ENCODE measurements at places on chromosomes 6 and 20.

GRCh38 chr6:134937426-134937825, 12.5 kb downstream of the ALDH8A1 start:
- DNase-seq, result no peak

GRCh38 chr6:2171728-2172127, 73.7 kb downstream of the GMDS start:
- DNase-seq, result no peak

GRCh38 chr6:147950623-147950987, 392.0 kb upstream of the SASH1 start:
- DNase-seq, result no peak

- DNase-seq, result peak; percentile 25
These were observed 85.1 kb upstream of the ESR1 start for GRCh38 chr6:151722342-151722741.

DNA sequence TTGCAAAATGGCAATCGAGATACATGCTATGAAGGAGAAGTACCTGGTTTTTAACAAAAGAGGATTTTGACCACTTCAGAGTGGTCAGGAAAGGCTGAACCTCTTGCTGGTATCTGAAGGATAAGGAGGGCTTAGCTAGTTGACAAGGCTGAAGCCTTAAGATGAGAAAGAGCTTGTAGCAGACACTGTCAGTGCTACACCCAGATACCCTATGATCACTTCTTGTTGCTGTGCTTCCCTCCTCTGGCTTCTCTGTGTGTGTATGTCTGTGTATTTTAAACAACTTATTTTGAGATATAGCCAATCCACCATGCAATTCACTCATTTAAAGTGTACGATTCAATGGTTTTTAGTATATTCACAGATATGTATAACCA, 38.9 kb upstream of the TGM2 start:
- DNase-seq, result peak; percentile 7

DNA sequence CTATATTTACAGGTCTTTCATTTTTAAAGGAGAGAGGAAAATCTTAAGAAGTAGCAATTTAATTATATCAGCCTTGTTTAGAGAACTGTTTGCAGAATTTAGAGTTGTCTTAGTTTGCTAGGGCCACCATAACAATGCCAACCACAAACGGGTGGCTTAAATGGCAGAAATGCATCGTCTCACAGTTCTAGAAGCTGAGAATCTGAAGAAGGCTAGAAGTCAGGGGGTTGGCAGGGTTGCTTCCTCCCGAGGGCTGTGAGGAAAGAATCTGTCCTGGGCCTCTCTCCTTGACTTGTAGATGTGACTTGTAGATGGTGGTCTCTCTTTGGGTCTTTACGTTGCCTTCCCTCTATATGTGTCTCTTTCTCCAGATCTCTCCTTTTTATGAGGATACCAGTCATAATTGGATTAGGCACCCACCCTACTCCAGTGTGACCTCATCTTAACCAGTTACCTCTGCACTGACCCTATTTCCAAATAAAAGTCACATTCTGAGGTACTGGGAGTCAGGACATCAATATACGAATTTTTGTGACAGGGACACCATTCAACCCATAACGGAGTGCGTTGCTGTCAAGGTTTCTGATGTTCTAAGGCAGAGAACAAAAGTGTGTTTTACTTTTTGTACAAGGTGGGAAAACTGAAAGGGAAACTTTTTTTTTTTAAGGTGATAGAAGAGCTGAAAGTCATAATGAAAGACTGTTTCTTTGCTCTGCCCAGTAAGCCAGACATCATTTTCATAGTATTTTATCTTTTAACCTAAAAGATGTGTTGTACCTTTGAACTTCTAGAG, 84.4 kb downstream of the SAMD3 start:
- DNase-seq, result no peak

DNA sequence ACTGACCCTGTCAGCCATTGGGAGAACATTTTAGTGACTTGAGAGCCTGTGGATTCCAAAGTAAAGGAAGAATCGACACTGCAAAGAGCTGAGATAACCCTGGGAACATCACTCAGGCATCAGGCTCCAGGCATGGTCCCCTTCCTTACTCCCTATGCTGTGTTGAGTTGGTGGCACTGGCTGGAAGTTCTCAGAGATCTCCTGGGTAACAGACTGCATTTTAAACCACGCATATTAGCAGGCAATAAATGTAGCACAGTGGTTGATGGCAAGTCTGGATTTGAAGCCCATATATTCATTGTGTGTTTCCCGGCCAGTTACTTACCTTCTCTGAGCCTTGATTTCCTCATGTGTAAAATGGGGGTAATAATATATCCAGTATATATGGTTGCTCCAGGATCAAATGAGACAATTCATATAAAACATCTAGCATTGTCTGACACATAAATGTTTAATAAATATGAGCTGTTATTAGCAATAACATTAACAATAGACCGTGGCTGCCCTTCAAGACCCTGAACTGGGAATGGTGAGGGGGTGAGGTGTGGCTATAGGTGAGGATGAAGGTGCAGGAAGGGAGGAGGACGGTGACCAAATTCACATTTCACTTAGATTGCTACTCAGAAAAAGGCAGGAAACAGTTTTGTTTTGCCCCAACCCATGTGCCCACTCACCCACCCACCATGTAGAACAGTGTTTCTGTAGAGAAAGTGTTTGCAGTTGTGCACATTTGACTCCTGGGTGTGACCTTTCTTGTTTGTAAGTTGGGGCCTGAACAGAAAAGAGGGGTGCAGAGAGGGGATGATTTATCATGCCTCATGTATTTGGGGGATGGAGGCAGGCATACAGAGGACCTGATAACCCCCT, 2.1 kb downstream of the PLCG1 start:
- DNase-seq, result no peak

DNA sequence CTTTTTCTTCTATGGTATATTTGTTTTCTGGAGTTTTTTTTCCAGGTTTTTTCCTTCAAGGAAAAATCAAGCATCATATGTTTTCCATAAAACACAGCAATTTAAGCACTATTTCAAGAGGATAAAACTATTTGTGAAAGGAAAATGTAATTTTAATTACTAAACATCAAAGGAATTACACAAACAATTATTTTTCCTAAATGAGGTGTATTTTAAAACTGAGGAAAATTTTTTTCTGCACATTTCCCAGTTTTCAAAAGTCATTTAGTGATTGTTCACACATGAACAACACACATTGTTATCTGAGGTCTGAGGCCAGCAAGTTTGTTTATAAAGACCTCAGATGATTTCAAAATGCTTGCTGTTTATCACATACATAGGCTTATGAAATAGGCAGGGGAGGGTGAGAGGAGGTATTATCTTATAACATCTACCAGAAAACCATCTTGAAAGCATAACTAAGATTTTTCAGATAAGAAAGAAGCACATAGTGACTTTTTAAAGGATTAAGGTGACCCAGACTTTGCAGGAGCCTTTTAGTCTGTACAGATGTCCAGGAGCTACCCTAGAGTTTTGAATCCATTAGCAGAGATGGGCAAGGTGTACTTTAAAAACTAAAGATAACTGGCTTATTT, 381.6 kb downstream of the GJA1 start:
- DNase-seq, result no peak

- DNase-seq, result no peak
These were observed 58.2 kb downstream of the DNAH8 start for GRCh38 chr6:38773338-38773737.

DNA sequence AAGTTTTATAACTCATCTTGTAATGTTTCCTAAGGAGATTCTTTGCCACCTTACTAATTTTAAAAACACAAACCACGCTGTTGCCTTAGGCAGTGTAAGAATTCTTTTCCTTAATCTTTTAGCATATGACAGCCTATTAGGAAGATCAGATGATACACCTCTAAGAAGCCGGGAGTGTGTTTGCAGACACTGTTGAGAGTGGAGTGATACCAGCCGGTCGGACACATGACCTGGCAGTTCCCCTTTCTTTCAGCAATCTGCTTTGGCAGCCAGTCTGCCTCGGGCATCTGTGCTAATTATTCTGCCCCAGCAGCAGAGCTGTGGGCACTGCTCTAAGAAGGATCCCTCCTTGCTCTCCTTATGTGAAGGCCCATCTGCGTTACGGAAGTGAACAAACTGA, 50.9 kb downstream of the PLCB4 start:
- DNase-seq, result no peak

GRCh38 chr6:170040906-170041305, 250.0 kb downstream of the DLL1 start:
- DNase-seq, result no peak

GRCh38 chr6:142879527-142879926, 65.4 kb downstream of the HIVEP2 start:
- no peak for DNase-seq

DNA sequence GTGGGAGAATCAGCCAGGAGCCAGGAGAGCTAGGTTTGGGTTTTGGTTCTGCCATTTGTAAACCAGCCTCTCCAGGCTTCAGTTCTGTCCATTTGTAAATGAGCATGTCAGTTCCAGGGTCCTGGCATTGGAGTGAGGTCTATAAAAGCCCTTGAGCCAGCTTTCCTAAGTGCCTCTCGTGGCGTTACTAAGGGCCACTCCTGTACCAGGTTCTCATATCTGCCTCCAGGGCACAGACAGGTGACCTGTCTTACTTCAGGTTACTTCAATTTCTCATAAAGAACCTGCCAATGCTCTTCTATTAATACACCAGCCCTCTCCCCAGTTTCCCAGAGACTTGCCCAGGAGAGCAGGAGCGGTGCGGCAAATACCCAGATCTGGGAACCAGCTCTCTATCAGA, 101.9 kb downstream of the VEGFA start:
- no peak for DNase-seq

- peak; percentile 46 for DNase-seq
These were observed 73.0 kb upstream of the NHSL1 start for GRCh38 chr6:138572167-138572875.

DNA sequence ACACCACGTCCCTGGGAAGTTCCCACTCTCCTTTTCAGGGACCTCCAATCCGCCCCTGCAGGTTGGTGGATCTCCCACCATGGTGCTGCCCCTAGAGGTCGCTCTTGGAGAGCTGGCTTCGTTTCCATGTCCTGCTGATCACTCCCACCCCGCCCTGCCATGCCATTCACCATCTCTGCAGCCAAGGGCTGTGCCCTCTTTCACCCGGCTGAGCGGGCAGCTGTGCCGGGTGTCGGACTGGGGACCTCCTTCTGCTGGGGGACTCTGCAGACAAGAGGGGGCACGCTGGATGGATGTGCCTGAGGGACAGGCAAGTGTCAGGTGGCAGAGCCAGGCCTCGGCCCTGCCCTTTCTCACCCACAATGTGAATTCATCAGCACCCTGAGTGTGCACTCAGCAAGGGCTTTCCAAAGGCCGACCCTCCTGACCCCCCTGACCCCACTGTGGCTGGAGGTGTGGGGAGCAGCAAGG, 347.0 kb downstream of the CDH4 start:
- no peak for DNase-seq

DNA sequence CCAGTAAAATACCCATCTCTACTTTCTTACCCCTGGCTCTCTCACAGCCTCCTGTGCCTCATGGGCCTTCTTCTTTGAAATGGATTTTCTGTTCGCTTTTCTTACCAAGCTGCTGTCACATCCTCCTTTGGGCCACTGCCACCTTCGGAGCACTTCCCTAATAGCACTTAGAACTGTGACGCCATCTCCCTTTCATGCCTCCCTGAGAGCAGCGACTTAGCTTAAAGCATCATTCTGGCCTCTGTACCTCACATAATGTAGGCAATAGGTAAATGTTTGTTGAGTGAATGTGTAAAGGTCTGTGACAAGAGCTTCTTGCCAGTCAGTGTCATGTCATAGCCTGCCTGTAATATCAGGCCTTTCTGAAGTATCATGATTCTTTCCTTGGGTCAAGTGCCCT, 78.8 kb downstream of the ADGRG6 start:
- DNase-seq, result no peak

DNA sequence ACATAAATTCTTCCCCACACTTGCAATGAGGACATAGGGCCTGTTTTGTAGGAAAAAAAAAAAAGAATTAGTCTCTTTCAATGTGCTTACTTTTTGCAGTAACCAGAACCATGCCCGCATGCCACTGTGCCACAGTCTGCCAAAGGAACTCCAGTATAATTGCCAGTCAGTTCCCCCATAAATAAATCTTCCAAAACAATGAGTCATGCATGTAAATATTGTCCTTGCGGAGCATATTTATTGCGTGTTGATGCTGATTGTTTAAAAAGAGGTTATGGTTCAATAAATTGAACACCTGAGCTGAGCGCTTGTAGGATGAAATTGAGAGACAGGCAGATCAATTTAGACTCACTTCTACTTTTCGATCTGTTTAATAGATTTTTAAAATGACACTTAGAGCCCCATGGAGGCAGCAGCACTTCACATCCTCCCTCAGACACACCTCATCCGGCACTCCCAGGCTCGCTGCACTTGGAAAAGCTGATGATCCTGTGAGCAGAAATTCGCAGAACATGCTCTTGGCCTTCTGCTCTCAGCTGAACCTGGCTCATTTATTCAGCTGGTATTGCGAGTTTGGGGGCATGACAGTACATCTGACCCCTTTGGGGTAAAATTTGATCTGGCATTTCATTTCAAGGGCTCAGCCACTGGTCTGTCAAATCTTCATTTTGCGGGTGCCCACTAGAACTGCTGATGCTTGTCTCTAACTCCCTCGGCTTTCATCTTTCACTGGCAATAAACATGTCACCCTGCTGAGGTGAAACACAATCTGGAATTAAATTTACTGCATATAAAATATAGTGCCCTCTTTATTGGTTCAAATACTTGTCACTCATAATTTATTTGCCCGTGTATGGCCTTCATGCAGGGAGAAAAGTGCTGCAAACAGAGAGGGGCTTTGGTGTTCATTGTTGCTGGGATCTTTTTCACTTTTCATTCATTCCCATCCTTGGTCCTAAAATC, 371.1 kb upstream of the POU3F2 start:
- DNase-seq, result no peak

DNA sequence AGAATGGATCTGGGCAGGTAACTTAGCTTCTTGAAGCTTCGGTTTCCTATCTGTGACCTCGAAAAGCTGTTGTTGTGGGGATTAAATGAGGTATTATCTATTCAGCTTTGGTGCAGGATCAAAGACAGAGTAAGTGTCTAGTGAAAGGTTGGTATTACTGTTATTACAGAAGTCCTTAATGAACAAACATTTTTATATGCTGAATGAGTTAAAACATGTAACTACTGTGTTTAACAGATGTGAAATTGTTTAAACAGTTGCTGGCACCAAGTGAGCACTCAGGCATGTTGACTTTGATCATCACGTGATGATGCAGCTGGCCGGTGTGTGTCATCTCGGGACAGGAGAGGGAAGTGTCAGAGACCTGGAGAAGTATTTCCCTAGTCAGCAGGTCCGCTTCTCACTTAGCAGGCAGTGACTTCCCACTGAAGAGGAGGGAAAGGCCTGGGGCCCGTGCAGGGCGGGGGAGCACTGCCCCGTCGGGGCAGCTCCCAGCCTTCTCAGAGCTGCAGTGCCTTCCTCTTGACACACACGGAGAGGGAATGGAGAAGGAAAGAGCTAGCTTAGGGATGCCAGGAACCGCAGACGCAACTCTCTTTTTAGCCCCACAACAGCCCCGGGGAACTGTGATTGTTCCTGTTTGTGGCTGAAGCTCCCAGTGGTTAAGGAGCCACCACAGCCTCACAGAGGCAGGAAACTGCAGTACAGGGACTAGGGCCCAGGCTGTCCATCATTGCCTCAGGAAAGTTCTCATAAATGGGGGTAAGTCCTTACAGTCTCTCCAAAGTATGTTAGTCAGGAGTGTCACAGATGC, 18.0 kb downstream of the TUBB2A start:
- no peak for DNase-seq
